ENCODE measurements at places on chromosomes 2 and 18.
A peak's percentile ranks its signal among the peaks of the same experiment; 100 is the strongest.

GRCh38 chr2:127591221-127591923 lies 54.6 kb upstream of the GPR17 start:
- DNase-seq = peak; percentile 3

DNA sequence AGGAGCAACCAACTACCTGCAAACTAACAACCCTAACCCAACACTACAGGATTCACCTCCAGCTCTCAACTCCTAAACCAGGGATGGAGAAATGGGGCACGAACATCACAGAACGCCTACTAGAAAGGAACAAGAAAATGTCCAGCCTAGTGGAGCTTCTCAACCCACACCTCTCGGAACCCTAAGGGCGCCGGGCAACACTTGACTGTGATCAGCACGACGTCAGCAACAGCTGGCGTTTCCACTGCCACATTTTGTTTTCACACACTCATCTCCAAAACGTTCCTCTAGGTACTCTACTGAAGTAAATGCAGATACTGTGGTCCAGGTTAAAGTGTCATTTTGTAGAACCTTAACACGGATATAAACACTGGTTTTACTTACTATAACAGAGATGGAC lies 4.2 kb downstream of the RNASEH1 start:
- no peak for DNase-seq

DNA sequence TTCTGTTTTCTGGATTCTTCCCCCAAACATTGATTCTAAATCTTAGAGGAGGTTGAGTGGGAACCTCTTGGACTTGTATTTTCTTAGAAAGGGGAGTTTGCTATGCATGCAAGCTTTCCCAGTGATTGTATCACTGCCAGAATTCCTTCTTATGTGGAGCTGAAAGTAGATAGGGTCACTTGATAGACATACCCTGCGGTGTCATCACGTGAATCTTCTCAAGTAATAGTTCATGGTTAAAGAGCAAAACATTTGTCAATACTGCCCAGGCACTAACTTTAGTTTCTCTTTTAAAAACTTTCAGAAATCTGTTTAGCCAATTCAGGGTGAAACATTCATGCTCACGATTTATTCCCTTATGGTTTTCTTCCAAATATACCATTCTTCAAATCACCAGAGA lies 6.4 kb downstream of the PMAIP1 start:
- no peak for DNase-seq

GRCh38 chr2:226799976-226800940 lies 638 bp upstream of the IRS1 start:
- DNase-seq = no peak

DNA sequence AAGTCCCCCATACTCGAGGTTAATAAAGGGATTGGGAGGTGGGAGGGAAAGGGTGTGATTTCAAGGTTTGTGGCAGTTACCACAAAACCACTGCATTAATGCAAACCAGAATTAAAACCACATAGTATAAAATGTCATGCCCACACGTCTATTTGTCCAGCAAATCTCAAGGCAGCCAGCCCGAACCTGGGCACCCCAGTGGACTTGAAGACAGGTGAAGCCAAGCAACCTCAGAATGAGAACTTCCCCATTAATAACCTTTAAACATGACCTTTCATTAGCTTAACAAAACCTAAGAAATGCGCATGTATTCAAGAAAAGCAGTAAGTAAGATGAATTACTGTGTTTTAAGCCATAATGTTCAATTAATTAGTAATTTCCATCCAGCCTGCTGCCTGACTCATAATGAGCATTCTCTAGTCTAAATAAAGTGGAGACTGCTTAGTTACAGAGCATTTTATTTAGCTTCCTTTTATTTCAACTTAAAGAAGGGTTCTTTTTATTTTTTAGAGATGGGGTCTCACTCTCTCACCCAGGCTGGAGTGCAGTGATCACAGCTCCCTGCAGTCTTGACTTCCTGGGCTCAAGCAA lies 229.6 kb downstream of the FAM210A start:
- no peak for DNase-seq
